Eye (tissue), 1 donor: ENCODE measurements at places on chromosomes 6 and 20.

DNA sequence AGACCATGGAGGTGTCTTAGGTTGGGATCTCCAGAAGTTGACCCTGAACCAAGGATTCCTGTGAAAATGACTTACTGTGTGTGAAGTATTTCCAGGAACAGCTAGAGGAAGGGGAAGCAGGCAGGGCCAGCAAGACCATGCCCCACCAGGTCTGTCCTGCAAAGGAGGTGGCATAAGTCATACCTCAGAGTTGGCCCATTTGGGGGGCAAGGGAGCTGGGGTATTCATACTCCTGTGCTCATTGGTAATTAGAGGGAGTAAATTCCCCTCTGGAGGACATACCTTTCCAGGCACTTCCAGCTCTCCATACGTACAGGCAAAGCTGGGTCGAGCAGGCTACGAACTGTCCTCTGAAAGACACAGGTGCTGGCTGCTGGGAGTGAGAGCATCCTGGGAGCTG, 72.4 kb downstream of the STK35 start:
- no peak for DNase-seq

DNA sequence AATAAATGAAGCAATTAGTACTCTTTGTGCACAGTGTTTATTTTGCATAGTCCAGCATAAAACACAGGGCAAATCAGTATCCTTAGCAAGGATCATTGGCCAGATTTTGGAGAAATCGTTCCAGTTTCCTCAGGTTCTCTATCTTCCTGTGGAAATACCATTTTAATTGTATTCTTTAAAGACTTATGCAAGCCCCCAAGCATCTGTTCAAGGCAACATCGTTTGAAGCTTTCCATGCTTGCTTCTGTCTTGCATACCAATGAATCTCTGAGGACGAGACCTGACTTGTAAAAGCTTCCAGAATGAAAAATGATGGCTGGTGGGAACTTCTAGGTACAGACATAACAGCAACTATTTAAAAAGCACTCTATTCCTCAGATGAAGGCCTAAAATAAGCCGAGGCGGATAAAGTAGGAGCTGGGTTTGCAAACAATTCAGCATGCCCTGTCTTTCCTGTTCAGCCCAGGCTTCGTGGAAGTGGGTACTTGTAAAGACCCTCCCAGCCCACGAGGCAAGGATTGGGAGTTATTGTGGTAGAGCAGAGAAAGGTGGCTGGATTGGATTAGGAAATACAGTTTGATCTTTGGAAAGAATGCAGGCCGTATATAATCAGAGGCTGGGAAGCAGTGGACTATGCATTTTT, 21.6 kb downstream of the NRSN1 start:
- DNase-seq: no peak

DNA sequence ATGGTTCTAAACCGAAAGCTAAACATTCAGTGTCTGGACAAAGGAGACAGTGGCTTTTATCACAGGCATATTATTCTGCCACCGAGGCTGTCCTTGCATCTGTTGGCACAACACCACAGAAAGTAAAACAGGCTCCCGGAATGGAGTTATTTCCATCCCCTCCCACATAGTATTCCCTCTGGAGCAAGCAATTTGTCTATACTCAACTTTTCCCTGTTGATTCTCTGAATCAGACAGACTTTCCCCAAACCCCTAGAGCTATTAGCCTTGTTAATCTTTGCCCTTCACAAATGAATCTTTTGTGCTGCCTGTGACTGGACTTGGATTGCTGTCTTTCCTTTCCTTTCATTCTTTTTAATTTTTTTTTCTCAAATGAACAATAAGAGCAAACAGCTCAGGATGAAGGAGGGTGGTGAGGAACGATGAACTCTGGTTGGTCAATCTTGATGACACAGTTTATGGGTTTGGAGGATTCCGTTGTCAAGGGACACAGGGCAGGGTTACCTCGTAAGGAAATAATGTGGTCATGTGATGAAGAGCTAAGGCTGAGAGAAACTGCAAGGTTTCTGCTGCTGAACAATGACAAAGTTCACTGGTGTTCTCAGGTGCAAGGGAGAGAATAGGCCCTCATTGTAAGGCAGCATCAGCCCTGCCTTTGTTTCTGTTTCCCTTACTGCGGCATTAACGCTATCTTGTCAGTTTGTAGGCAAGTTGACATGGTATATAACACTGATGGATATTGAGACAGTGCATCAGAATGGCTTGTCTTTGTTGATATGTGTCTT, 275.0 kb upstream of the BMP2 start:
- no peak for DNase-seq

- no peak for DNase-seq
Observed at GRCh38 chr20:46388201-46388836, 18.1 kb downstream of the ELMO2 start.

DNA sequence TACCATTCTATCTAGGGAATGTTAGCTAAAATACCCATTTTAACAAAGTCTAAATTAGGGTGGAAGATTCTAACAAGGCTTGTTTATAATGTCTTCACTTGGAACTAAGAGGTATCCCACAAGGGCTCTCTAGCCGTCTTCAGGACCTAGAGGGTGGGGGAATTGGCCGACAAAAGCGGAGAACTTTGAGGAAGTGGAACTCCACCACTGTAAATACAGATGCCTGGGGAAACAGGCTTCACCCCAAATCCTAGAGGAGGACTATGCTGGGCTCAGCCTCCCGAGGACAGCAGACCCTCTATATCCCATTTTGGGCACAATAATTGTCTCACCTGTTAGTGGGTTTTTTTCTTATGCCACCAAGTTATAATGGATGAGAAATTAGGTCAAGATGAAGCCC, 58.0 kb upstream of the TFB1M start:
- DNase-seq: no peak

- DNase-seq: no peak
Observed at GRCh38 chr6:63496361-63496804, 75.9 kb upstream of the LOC128125822 start.

GRCh38 chr6:166553563-166554271, 32.8 kb downstream of the RAMACL start:
- DNase-seq: peak; percentile 41

DNA sequence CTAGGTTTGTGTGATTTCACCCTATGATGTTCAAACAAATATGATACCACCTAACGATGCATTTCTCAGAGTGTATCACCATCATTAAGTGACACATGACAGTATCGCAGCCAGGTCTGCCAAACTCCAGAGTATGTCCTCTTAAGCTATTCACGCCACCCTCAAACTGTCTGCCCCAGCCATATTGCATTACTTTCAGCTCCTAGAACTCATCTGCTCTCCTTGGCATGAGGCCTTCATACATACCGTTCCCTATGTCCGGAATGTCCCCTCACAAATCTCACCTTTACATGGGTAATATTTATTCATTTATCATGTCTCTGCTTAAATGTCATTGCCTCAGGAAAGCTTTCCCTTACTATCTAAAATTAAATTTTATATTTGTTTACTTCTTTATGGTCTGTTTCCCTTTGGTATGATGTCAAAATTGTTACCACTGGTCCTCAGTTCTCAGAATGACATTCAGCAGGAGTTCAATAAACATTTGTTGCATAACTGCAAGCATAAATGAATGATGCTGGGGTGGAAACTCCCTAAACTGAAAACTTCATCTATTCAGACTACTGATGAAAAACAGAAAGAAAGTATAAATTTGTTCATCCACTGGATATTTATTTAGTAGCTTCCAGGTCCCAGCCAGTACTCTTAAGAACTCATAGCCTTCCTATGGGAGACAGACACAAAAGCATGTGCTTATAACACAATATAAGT, 3.2 kb downstream of the SESN1 start:
- DNase-seq: no peak

DNA sequence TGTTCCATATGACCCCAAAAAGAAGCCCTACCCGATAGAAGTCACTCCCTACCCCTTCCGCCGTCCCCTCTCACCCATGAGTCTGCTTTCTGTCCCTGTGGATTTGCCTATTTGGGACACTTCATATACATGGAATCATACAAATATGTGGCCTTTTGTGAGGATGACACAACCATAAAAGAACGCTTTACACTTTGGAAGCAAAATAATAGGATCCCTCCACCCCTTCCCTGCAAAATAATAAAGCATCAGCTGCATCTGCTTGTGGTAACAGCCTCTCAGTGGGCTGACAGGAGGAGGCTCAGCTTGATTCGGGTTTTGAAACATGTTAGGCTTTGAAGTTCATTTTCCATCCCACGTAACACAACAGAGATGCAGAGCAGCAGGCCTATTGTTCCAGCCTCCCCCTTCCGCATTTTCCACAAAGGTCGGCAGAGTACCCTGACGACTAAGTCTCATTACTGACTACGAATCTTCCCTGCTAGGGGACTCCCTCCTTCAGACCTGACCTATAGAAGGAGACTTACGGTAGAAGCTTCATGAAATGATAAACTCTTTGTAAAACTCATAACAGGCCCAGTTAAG, 99.1 kb downstream of the ALDH8A1 start:
- DNase-seq: peak; percentile 24

DNA sequence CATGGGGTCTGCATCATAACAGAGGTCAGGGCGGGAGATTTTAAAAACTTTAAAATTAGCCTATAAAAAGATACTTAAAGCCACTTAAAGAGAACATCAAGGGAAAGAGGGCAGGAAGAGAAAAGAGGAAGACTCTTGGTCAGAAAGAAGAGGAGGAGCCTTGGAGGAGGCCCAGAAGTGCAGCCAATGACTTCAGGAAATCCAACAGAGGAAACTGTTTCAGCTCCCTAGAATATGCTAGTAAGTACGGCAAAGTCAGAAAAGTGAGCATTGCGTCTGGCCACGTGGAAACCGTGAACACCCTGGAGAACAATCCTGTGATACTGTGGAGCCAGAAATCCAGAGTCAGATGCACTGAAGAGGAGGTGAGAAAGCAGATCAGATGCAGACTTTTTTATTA, 22.5 kb upstream of the NHSL1 start:
- no peak for DNase-seq

- DNase-seq: peak; percentile 42
Observed at GRCh38 chr6:108839083-108839642, 9.1 kb upstream of the ARMC2 start.

- peak; percentile 2 for DNase-seq
Observed at GRCh38 chr6:82891076-82891475, 174.6 kb downstream of the UBE3D start.

DNA sequence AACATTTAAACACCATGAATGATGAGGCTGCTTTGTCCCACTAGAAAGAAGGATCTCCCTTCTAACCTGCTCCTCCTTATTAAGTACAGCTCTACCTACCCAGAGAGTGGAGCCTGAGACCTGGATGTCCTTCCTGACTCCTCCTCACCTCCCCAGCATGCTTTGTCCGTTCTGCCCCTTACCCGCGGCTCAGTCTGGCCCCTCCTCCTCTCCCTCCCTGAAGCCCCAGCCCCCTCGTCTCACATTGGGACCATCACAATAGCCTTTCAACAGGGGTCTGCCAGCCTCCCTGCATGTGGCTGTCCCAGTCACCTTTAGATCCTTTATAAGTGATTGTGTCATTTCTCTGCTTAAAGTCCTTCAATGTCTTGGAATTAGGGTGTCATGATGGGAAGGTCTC, 72.5 kb downstream of the DZANK1 start:
- DNase-seq: no peak

- no peak for DNase-seq
Observed at GRCh38 chr20:46213946-46214823, 94.1 kb downstream of the CDH22 start.

DNA sequence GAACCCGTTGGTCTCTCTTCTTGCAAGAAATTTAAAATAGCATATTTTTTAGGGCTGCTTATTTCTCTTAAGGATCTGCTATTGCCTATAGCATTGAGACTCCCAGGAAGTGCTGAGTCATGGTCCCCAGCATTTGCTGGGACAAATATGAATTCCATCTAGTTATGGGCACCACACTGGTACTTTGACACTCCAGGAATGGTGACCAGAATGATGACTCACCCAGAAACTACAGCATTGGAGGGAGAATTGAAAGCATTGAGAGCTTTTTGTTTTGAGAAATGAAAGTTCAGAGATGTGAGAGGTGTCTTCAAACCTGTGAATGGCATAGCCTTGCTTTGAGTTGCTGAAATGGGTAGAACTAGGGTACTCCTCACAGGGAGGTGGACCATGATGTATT, 699.7 kb downstream of the DHX35 start:
- no peak for DNase-seq

DNA sequence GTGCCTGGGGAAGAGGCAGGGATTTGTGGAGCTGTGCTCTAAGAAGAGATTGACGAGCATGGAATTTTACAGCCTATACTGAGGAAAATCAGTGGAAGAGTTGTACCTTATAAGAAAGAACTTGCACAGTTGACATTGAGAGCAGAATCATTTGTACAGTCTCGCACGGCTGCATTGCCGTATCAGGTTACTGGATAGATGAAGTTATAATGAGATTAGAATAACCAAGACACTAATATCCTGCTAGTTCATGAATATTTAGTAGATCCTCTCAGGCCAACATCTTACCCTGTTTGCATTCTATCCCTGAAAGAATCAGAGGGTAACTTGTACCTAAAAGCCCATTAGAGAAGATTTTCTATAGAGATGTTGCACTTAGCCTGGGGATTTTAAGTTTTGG, 447.1 kb downstream of the PREX1 start:
- DNase-seq: no peak

DNA sequence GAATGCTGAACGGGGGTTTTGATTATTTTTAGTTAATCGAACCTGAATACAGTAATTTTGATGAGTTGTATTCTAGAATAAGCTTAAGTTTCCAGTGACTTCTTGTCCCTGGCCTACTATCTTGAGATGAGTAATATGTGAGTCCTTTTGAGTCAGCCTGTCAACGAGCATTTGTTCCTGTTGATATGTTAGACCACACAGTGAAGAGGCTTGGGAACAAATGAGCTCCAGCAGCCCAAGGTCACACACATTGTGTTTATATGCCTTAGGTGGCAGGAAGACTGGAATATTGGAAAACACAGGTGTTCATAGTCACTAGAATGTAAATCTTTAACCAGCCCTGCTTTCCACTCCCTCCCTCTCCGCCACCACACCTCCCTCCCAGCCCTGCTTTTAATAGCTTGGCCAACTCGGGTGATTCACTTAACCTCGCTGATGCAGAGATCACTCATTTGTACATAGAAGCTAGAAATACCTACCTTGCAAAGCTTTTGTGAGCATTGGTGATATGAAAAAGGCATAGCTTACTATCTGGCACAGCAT, 9.1 kb downstream of the SMPDL3A start:
- DNase-seq: no peak

DNA sequence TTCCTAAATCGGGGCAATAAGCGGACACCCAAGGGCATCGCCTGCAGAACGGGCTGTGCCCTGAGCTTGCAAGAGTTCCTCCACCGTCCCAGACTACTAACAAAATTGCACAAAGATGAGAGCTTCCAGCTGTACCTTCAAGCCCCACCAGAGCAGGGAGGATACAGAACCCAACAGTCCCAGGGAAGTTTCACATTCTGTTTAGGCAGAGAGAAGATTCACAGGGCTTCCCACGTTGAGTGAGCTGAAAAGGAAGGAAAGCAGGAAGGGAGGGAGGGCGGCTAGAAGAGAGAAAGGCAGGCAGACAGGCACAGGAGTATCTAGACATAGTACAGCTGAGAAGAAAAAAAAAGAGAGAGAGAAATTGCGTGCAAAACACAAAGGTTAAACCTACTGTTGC, 112.6 kb upstream of the AFDN start:
- DNase-seq: no peak

DNA sequence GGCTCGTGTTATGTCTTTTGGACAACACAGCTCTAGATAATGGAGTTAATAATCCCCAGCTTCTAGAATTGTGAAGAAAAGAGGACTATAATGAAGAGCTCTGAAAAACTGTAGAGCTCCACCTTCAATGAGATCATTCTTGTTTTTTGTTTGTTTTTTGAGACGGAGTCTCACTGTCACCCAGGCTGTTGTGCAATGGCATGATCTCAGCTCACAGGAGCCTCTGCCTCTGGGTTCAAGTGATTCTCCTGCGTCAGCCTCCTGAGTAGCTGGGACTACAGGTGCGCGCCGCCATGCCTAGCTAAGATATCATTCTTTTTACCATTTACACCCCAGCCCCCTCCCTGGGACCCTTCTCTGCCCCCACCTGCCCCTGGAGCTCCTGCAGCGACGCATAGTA, 36.6 kb downstream of the ERGIC3 start:
- DNase-seq: no peak
